Thoracic aorta endothelial cell (primary cell): ENCODE measurements at places on chromosomes 7 and 10. TPM values are rescaled to one million over a fixed set of nuclear protein-coding genes. Genes with fewer than 3 reads are reported as not detected.

The EBLN1 gene
- not detected in 2 replicates for total RNA-seq

The KLF14 gene
- total RNA-seq: not detected in 2 replicates

The MRLN gene
- total RNA-seq: not detected in 2 replicates

The FAS gene
- total RNA-seq: 24.3 and 28.2 TPM in 2 replicates

The DCLRE1A gene
- 8.8 and 10.5 TPM in 2 replicates for total RNA-seq

The MEOX2 gene
- total RNA-seq: not detected in 2 replicates

The HOXA1 gene
- 0.65 and 0.93 TPM in 2 replicates for total RNA-seq

The PALS2 gene
- 29.4 and 29.7 TPM in 2 replicates for total RNA-seq

The PNLIPRP2 gene
- total RNA-seq: not detected in 2 replicates

The POLR2J2 gene
- total RNA-seq: 7.7 and 10.1 TPM in 2 replicates

The FGFBP3 gene
- total RNA-seq: 0.27 and 0.29 TPM in 2 replicates

The IPMK gene
- 20.9 and 27.6 TPM in 2 replicates for total RNA-seq

The FAM25A gene
- not detected in 2 replicates for total RNA-seq

The LAMB1 gene
- 673 and 715 TPM in 2 replicates for total RNA-seq

The NEUROD6 gene
- not detected in 2 replicates for total RNA-seq
